ENCODE measurements at places on chromosomes 4 and X.

GRCh38 chrX:151771726-151772125, 37.2 kb downstream of the CNGA2 start:
- no peak for DNase-seq

- no peak for DNase-seq
These were observed 27.6 kb upstream of the SRD5A3 start for GRCh38 chr4:55318175-55319129.

DNA sequence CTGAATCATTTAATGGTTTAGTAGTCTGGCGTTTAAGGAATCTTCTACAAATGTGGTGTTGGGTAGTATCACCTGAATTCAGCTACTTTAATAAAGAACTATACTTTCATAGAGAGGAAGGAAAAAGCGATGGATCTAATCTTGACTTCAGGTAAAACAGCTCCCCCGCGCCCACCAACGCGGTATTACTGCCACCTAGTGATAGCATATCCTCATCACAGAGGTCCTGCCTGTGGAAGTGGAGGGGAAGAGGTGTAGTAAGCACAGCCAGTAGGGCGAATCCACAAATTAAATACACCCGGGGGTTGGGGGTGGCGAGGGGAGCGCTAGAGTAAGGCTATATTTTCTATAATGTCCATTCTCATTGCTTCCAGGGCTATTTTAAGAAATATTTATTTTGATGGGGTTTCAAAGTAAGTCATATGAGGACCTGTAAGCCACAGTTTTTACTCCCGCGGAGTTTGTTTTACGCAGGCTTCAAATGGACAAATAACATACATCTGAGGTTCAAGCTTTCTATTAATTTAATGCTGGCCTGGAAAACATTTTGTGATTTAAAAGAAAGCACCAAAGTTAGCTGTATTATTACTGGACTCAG, 8.3 kb upstream of the DAPP1 start:
- peak; percentile 43 for DNase-seq

DNA sequence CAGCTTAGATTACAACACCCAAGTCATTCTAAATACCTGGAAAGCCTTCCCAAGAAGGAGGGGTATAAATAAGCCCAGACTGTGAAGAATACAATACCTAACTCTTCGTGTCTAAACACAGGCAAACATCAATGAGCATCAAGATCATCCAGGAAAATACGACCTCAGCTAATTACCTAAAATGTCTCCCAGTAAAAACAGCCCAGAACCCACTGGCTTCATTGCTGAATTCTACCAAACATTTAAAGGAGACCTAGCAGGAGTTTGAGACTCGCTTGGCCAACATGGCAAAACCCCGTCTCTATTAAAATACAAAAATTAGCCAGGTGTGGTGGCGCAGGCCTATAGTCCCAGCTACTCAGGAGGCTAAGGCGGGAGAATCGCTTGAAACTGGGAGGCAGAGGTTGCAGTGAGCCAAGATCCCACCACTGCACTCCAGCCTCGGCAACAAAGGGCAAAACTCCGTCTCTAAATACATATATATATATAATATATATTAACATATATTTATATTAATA, 19.1 kb upstream of the HSFX4 start:
- no peak for DNase-seq

DNA sequence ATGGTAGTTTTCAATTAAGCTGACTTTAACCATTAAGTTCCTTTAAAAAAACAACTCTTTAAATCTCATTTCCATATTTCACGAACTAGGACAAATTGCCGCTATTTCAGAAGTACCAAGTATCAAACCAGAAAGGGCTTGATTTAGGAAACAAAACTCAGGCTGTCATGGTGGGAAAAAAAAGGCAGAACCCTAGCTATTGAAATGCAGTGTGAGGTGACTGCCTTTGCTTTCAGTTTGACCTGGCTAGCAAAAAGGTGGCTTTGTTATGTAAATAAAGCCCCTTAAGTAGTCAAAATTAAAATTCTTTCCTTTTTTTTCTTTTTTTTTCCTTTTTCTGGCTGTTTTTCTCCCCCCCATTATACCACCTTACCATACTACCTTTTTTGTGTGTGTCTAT, 40.6 kb upstream of the CYP2U1 start:
- DNase-seq = no peak

DNA sequence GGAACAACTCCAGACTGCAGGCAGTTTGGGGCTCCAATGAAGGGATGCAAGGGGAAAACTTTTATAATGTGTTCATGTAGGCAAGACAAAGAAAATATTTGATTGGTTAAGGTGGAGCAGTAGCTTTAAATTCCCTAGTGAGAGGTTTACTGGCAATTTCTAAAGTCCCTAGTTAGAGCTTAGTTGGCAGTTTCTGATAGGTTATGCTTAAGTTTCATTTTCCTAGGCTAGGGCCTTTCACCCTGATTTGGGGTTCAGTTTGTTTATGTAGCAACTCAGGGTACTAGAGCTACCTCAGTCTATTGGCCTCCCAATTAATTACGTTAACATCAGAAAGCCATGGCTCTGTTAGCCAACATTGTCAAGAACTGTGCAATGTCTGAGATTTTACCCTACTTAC, 14.6 kb downstream of the BBS12 start:
- DNase-seq = no peak

GRCh38 chr4:144645631-144646522, at the start of gene HHIP:
Gene HHIP (plus strand): TSS chr4:144646156. CDS start chr4:144646676, 520 bp downstream.
- peak; percentile 79 for DNase-seq

- DNase-seq = no peak
These were observed 210.9 kb upstream of the FAM47A start for GRCh38 chrX:34343001-34343400.

DNA sequence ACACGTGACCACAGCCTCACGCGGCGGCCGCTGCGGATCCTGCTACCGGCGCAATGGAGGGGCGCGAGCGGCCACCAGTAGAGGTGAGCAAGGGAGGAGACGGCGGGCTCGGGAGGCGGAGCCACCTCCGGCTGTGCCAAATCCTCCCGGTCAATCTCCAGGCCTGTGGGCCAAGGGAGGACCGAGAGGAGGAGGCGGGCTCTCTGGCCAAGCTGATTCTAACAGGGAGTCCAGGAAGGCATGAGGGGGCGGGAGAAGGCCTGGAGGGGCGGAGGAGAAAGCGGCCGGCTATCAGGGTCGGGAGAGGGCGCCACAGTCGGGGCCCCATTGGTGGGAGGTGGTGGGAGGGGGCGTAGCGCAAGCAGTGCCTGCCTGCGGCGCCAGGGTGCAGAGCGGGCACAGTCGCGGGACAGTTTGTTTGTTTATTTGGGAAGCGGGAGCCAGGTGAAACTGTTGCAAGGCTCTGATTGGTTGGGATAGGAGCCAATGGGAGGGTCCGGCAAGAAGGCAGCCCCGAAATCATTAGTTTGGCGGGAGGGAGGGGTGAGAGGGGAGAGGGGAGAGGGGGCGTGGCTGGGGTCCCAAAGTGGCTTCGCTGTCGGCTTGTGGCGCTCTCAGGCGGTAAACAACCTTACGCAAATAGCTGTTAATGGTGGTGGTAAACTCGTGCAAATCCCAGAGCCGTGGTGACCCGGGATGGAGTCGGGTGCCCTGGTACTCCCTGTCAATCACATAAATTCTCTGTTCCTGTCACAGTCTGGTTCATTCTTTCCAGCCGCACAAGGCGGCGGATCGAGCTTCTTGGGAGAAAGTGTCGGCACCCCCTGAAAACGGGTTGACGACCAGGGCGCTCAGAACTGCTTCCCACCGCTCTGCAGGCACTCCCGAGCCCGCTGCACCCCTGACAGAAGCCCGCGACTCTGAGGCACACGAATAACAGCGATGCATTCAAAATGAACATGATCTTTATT, at the start of gene IRS4:
Gene IRS4 (minus strand): TSS at position 55 of the 971 bp plus-strand sequence.
- peak; percentile 44 for DNase-seq

GRCh38 chr4:175374459-175374858, 437.6 kb downstream of the GPM6A start:
- DNase-seq = no peak

- DNase-seq = no peak
These were observed 78.9 kb upstream of the CNKSR2 start for GRCh38 chrX:21295246-21295820.
